ENCODE measurements at places on chromosomes 7 and 10.

- no peak for DNase-seq
Observed at GRCh38 chr10:72219235-72219814, 3.2 kb upstream of the ASCC1 start.

DNA sequence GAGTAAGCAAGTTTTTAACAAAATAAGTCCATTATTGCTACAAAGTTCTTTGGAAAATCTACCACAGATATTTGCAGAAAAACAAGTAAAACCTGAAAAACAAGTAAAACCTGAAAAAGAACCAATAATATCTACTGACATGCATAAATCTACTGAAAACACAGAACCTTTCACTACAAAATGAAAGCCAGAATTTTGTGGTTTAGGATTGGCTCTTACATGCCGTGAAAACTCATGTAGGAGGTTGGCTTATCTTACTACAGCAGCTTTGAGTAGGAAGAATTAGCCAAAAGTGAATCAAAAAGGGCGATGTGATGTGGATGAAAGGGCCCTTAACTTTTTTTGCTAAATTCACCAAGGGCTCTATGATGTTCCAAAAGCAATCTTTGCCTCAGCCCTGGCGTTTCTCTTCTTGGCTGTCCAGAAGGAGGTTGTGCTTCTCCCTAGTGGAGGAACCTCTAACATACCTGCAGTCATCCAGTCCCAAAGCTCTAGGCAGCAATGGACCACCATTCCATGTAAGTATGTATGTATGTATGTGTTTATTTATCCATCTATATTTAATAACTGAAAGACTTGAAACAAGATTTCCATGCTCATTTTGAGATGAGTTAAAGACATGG is 93.5 kb upstream of the ZNF804B start:
- no peak for DNase-seq

DNA sequence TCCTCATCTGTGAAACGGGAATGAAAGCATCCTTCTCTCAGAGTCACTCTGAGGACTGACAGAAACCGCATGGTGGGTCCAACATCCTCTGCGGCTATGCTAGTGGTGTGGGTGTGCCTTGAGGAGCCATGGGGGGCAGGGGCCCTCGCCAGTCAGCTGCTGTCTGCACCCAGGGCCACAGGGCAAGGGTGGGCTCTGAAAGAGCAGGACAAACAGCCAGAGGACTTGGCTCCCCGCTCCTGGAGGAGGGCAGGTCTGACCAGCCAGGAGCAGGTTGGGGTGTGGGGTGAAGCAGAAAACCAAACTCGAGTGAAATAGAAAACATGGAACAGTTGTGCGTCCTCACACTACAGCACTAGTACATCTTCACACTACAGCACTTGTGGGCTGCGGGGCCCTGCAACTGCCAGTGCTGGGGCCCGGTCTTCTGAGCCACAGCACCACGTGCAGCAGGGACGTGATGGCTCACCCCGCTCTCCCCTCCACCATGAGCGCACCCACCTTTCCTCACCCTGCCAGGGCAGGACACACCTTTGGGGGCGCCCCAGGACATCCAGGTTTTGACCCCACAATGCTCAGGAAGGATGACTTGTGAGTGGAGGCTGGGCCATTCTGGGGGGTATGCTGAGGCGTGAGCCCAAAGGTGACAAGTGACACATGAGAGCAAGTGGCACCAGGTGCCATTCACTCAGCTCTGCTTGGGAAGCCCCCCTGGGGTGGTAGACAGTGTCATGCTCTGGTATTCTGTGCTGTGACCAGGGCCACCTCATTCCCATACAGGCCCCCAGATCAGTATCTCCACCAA is 96.1 kb upstream of the RET start:
- no peak for DNase-seq

DNA sequence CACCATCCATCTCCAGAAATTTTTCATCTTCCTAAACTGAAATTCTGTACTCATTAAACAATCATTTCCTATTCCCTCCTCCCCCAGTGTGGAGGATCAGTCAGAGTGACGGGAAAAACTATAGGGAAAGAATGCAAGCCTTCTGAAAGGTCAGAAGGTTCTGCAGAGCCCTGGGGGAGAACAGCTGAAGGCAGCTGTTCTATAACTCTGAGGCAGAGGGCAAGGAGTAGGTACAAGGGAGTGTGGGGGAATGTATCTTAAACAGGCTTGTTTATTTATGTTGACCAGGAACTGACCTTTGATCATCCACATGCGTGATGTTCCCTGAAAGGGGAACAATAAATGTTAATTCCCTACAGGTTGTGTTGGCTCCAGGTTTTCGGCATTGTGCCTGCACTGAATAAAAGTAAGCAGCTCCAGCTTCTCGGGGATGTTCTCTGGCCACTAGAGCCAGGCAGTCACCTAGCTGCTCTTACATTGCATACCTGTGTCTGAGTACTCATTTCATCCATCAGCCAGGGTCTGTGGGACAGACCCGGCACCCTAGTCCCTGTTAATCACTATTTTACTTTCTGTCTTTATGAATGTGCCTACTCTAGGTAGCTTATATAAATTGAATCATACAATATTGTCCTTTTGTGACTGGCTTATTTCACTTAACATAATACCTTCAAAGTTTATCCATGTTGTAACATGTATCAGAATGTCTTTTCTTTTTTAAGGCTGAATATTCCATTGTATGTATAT is 5.8 kb downstream of the IFIT1 start:
- DNase-seq: no peak

GRCh38 chr7:81779706-81780105 is 9.9 kb upstream of the HGF start:
- DNase-seq: no peak

GRCh38 chr7:29622335-29623265 is 59.0 kb downstream of the PRR15 start:
- DNase-seq: peak; percentile 22

DNA sequence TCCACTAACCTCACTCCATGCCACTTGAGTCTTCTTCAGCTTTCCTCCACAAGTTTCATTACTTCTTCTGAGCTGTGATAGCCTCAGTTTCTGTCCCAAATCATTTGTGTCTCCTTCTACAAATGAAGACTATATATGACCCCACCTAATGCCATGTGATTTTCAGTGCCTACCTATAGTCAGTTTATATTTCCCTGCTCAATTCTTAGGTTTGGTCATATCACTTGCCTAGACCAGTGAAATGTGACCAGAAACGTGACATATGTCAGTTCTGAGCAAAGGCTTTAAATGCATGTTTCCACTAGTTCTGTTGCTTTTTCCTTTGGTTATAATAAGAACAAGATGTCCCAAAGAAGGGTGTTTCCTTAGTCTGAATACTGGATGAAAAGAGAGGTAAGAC is 24.6 kb upstream of the REEP3 start:
- DNase-seq: no peak

DNA sequence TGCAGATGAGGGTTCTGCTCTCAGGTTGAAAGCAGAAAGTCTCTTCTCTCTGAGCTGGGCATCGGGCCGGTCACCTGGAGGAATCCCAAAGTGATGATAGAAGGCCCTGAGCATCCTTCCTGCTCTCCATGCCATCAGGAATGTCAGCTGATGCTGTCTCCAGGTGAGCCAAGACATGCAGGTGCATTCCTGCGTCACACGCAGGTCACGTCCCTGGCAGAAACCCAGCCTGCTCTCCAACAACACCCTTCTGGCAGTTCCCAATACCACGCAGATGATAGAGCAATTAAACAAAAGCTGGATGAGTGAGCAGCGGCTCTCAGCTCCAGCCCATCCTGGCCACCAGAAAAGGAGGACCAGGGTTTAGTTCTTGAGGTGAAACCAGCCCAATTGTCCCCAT is 6.9 kb upstream of the WIPI2 start:
- no peak for DNase-seq

DNA sequence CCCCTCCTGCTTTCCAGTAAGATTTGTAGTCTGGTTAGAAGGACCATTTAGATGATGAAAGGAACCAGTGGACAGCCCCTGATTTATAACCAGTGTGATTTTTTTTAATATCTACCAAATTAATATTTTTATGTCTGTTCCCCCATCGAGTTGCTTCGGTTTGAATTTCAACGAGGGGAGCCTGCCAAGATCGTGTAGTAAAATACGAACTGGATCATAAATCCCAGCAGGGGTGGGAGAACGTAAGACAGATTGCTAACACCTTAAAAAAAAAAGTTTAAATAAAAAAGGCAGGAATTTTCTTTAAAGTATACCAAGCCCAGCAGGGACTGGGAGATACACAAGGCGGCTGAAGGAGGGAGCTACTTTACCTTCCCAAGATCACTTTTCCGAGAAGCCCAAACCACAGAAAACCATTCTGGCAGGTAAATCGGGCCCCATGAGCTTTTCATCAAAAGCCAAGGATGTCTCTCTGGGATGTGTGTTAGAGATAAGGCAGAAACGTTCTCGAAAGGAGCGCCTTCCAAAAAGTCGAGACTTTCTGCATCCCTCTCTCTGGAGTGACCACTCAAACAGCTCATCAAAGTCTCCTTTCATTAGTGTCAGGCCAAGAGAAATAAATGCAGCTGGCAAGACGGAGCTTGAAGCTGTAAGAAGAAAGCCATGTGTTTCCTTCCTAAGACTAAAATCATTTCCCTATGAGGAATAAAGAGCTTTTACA is 270.5 kb upstream of the NFE2L3 start:
- no peak for DNase-seq

- no peak for DNase-seq
Observed at GRCh38 chr7:153470004-153470671, 582.1 kb upstream of the DPP6 start.

- DNase-seq: no peak
Observed at GRCh38 chr10:78907551-78908211, 161.1 kb upstream of the ZMIZ1 start.

- DNase-seq: no peak
Observed at GRCh38 chr7:37441816-37442215, 6.8 kb downstream of the ELMO1 start.

GRCh38 chr10:30755441-30755953 is 125.9 kb upstream of the LYZL2 start:
- no peak for DNase-seq

- DNase-seq: no peak
Observed at GRCh38 chr10:30781670-30782121, 152.1 kb upstream of the LYZL2 start.

DNA sequence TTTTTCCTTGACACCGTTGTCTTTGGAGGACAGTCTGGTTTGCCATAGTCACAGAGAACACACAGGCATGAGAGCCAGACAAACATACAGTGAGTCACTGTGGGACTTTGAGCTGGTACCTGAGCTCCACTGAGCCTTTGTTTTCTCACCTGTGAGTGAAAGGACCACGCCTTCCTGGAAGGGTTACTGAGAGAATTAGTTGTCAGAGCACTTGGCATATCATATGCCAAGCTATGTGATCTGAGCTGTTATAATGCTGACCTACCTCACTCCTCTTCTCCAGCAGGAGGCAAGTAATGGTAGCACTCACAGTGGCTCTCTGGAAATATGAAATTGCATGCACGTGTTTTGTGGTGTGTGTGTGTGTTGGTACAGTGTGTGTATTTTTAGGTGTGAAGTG is 59.7 kb downstream of the CXCL12 start:
- no peak for DNase-seq

- no peak for DNase-seq
Observed at GRCh38 chr10:77188521-77188920, 449.1 kb downstream of the KCNMA1 start.

GRCh38 chr10:90887555-90887954 is 15.8 kb downstream of the RPP30 start:
- no peak for DNase-seq

DNA sequence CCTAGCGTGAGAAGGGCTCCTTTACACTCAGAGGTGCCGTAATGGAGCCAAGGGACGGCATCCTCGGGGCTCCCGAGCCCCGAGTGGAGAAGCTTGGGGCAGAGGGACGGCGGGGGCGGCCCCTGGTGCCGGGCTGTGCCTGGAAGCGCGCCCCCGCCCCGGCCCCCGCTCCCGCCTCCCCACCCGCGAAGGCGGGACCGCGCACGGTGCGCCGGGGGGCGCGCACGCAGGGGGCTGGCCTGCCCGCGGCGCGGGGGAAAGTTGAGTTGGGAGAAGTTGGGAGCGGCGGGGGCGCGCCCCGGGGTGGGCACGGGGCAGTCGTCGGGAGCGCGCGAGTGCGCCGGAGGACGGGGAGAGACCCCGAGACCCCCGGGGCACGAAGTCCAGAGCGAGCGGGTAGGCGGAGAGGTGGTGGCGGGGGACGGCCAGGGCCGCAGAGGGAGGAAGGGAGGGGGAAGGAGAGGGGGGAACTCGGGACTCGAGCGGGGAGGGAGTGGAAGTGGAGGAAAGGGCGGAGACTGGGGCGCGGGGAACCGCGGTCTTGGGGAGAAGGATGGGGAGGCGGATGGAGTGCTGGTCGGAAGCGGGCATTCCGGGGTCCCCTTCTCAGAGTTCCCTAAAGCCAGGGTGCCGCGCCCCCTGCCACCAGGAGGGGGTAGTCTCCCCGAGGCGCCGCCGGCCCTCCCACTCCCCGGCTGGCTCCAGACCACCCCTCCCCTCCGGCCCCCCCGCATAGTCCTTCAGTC is at the start of gene SLC4A2:
TSS of gene SLC4A2 (plus strand) at position 223 of the 746 bp plus-strand sequence. CDS start 2,399 bp downstream, outside the sequence.
- peak; percentile 43 for DNase-seq

DNA sequence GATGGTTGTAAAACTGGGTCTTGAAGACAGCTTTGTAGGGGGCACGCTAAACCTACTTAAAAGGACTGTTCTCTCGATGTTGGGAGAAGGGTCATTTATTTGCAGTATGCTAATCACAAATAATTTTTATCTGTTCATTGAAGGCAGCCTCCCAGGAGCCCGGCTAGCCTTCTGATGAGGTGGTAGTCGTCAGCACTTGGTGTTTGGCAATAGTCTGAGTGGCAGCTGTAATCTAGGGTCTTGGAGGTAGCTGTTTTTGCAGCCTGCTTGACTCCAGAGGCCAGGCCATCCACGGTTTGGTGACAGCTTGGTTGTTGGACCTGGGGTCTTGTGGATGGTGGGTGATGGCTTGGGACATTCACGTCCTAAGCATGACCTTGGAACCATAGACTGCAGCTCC is 2.2 kb downstream of the GTF2IRD1 start:
- no peak for DNase-seq

DNA sequence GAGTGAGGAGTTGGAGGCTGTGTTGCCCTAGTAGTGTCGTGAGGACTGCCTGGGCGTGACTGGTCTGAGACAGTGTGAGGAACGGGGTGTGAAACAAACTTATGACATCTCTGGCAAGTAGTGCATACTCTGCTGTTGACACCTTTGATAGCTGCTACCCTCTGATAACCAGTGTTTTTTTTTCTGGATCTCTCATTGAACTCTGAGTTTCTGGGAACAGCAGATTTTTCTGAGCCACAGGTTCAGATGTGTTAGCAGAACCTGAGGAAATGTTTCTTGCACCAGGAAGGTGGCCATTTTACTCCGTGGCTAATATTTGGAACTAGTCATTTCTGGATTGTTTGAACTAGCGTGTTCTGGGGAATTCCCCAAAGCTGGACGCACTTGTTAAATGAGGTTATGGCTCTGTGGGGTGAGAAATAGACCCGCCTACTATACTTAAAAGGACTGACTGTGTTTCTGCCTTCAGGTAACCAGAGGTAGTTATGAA is 52.9 kb downstream of the AUTS2 start:
- DNase-seq: no peak

DNA sequence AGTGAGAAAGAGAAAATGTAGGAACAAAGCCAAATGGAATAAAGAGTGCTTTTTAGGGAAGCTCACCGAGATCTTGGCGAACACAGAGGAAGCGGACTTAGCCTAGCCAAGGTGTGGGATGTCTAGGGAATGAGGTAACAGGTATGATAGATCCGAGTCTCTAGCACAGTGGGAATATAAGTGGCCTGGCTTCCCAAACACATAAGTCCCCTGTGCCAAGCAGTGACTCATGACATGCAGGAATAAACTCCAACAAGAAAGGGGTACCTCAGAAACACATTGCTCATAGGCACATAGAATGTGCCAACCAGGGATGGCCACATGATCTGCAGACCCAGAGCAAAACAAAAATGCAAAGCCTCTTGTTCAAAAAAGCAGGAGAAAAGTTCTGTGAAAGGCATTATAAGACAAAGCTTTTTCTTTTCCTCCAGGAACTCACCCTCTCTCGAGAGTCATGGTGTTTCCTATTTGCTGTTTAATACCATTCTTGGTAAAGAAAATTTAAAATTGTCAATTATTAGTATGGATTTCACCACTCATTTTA is 542.5 kb downstream of the GATA3 start:
- DNase-seq: no peak

Data from GOT3 (cell line).